ENCODE measurements at places on chromosomes 4 and X.

DNA sequence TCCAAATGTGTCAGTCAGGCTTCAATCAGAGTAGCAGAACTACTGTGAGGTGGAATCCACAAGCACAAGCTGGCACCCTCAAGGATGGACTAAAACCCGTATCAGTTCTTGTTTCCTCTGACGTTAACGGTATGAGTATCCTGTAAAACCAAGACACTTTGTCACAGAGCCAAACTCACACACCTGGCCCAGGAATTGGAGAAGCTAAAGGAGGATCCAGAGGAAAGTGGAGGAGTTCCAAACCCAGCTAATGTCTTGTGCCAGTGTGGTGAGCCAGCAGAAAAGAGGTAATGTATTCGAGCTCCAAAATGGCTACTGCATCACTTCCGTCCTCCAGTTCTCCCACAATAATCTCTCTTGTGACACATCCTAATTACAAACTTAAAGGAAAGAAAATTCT is 44.7 kb downstream of the ATP1B4 start:
- no peak for DNase-seq

GRCh38 chr4:38946919-38947318 is 79.3 kb downstream of the FAM114A1 start:
- no peak for DNase-seq

DNA sequence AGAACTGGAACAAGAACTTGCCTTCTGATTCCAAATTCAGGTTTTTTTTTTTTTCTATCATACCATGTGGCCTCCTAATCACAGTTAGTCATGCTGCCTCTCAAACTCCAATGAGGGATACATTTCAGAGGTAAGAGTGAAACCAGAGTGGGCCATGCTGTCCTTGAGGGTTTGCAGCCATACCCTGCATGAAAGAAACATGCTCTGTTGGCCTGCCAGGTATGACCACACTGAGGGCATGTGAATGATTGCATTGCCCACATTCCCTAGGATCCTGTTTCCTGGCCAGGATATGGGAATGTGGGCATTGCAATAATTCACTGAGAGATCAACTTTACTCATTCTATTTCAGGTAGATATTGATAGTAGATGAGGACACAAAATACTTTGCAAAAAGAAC is 56.4 kb upstream of the DDIT4L start:
- no peak for DNase-seq

- DNase-seq = no peak
Measured at GRCh38 chr4:23353200-23353599, 536.6 kb downstream of the PPARGC1A start.

DNA sequence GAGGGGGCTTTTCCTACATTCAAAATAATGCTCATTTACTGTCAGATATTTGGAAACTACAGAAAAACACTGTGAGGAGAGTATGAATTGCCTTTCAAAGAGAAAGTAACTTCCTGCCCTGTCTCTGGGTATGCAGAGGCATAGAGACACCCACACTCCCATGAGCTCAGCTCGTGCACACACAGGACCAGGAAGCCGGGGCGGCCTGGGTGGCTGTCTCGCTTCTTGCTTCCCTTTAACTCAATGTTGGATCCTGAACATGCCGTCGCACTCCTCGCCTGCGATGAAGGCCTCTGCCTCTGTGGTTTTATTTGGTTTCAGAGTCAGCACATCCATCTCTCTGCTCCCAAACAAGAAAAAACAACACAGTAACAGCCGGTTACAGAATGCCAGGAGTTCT is 40.1 kb upstream of the GPR78 start:
- no peak for DNase-seq

DNA sequence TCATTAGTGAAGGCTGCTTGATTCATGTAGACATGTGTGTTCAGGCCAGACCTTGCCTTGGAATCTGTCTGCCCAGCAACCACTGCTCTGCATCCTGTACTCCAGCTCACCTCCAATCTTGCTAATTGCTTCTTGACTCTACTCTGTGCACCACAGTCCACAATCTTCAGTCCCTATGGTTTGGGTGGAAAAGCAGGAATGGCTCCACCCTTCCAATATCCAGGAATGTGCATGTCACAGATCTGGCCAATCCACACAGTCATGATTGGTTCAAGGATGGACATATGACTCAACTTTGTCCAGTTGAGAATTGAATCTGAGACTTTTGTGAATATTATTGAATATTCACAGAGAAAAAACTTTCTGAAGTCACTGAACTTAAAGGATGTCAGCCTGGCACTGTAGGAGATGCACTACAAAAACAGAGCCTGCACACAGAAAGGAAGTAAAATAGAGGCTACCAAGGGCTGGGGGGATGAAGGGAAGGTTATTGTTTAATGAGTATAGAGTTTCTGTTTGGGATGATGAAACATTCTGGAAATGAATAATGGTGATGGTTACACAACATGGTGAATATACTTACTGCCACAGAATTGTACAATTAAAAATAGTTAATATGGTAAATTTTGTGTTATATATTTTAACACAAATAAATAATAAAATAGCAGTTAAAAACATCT is 161.3 kb upstream of the USP38 start:
- no peak for DNase-seq

GRCh38 chrX:110318664-110318968 is 731 bp upstream of the AMMECR1 start:
- no peak for DNase-seq

DNA sequence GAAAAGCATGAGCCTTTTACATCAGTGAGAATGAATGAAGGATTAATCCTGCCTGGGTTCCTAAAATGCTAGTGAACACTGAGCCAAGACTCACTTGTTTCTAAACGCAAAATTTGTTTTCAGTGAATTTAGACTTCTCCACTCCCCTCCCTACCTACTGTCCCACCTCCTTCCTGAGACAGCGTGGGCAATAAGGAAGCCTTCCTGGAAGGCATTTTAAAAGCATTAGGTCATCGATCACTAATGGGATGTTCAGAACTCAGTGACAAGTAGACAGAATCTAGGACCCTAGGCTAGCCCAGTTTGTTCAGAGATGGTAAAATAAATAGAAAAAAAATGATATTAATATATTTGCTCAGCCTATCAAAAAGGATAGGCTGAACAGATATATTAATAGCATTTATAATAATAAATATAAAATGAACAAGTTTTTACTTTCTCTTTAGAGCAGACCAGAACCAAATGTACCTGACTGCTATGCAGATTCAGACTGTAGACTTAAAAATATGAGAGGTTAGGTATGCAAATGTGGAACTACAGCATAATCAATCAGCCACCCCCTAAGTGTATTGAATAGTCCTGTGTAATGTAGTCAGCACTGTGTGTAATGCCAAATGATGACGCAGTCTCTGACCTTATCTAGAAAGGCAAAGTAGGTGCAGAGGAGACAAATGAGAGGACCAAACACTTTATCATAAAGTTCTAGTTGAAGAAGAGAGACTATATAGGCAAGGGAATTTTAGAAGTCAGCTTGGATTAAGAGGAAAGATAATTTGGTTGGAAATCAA is 331.1 kb downstream of the GPAT3 start:
- peak; percentile 23 for DNase-seq

- DNase-seq = no peak
Measured at GRCh38 chr4:11596989-11597388, 168.3 kb upstream of the HS3ST1 start.

GRCh38 chrX:68454476-68455150 is 21.3 kb upstream of the OPHN1 start:
- no peak for DNase-seq

- no peak for DNase-seq
Measured at GRCh38 chr4:41296995-41297394, 40.3 kb downstream of the UCHL1 start.

DNA sequence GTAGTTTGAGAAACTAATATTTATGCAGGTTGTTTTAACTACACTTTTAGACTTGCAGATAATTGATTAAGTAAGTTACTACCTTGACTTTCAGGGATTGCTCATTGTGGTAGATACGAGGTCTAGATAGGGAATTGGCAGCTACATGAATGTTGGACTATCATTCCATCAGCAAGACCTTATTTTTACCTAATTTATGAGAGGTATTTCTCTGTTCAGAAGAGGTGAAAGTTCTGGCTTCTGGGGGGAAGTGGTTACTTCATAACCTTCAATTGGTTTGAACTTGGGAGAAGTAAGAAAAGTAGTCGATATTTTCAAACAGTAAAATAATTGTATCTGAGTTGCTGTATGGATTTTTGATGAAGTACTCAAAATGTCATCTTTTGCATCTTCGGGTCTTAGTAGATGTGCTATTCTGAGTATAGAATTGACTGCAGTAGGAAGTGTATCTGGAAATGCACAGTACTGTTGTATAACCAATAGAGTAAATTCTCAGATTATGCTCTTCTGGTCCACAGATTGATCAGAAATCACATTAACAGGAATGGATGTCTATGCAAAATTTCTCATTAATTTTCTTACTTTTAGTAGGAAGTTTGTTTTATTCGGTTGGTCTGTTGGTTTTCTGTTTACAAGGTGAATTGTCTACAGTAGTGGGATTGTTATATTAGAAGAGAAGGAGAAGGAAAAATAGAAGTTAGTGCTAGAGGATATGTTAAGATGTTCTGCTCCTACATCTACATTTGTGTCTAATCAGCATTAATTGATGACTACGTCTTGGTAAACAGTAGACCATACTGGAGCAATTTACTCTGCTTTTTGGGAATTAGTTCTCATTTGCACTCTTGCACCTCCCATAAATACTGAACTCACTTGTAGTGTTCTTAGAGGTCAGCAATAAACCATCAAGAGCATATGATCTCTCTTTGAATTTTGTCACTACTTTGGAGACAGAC is 3.0 kb downstream of the NFKB1 start:
- DNase-seq = no peak

- peak; percentile 16 for DNase-seq
Measured at GRCh38 chrX:16592194-16592770, 57.7 kb upstream of the S100G start.

- DNase-seq = peak; percentile 75
Measured at GRCh38 chr4:39037491-39037825, 5.2 kb upstream of the TMEM156 start.

DNA sequence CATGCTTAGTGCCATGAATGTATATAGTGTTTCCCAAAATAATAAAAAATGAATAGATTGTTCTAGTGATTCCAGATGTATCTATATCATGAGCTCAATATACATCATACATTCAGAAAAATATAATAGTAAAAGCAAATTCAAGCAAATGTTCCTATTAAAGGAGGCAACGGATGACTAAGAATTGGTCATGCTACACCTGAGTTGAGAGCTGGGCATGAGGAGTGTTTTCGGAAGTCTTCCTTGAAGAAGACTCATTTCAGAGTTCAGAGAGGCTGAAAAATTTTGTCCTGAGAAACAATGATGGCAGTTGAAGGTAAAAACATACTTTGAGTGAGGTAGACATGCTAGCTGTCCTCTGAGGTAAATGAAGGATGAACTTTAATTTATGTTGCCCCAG is 79.3 kb upstream of the IL1RAPL2 start:
- DNase-seq = no peak

- DNase-seq = no peak
Measured at GRCh38 chr4:140829825-140830224, 73.6 kb upstream of the TBC1D9 start.

DNA sequence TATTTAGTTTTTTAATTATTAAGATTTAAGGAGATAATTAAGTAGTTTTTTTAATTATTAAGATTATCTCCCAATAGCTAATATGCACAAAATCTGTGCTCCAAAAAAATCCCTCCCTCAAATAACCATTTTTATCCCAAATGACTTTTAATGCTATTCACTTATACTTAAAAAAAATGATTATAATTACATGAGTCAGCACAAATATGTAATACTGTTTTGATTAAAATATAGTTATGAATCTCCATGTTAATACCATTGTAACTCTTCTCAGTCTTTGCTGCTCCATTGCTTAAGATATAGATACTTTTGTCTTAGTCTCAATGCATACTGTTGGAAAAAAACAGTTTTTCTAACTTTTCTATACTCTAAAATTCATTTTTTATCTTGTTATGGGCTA is 1121.1 kb upstream of the ADGRL3 start:
- no peak for DNase-seq

DNA sequence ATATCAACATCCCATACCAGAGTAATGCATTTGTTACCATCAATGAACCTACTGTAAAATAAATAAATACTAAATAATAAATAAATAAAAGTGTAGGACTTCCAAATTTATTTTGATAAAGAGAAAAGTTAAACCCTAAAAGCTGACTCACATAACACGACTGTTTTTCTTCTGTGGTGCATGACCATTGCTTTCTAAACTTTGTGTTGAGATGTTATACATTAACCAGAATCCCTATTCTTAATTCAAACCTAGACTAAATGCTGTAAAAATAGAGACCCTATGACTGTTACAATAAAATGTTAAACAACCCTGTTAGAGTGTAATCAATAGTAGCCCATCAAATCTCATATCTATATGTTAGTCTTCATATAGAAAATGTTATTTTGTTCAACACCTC is 20.9 kb upstream of the PRMT9 start:
- no peak for DNase-seq

DNA sequence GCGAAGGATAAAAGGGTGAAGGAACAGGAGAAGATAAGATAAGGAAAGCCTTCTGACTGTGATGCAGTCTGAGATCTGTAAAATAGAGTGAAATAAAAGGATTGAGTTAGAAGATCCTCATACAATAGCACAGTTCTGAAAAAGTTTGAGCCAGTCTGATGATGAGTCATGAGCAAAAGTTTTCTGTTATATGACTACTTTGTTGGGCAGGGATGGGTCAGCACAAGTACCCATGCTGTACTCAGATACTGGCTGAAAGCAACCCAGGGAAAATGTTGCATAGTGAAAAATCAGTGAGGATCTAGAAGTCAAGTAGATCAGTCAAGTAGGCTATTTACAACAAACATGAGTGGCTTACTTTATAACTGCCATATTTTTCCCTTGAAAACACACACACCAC is 253.5 kb downstream of the PCDH10 start:
- peak; percentile 45 for DNase-seq

DNA sequence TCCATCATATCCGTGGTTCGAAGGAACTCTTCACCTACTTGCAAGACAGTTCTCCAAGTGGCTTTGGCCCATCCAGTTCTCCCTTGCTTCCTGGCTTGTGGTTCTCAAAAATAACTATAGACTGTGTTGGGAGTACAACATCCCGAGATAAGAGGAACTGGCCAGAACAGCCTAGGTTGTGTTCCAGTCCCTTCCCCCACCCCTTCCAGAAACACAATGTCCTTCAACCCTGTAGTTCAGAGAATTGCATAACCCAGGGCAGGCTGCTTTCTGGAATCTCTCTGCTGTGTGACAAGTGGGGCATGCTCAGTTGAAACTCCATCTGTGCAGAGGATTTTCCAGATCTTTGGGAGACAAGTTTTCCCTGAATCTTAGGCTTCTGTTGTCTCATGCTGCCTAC is 206.5 kb downstream of the PCDH10 start:
- peak; percentile 2 for DNase-seq

GRCh38 chr4:80259012-80259411 is 7.5 kb upstream of the FGF5 start:
- no peak for DNase-seq
